Activated CD8-positive, alpha-beta memory T cell treated with anti-CD3 and anti-CD28 coated beads, Interleukin-2, amount 10 ng/mL, durations not matched to agents 7 days and 5 days (primary cell): ENCODE measurements at places on chromosomes 5 and 9.

- no peak for DNase-seq
Observed at GRCh38 chr5:110056580-110057114, 366.9 kb downstream of the MAN2A1 start.

DNA sequence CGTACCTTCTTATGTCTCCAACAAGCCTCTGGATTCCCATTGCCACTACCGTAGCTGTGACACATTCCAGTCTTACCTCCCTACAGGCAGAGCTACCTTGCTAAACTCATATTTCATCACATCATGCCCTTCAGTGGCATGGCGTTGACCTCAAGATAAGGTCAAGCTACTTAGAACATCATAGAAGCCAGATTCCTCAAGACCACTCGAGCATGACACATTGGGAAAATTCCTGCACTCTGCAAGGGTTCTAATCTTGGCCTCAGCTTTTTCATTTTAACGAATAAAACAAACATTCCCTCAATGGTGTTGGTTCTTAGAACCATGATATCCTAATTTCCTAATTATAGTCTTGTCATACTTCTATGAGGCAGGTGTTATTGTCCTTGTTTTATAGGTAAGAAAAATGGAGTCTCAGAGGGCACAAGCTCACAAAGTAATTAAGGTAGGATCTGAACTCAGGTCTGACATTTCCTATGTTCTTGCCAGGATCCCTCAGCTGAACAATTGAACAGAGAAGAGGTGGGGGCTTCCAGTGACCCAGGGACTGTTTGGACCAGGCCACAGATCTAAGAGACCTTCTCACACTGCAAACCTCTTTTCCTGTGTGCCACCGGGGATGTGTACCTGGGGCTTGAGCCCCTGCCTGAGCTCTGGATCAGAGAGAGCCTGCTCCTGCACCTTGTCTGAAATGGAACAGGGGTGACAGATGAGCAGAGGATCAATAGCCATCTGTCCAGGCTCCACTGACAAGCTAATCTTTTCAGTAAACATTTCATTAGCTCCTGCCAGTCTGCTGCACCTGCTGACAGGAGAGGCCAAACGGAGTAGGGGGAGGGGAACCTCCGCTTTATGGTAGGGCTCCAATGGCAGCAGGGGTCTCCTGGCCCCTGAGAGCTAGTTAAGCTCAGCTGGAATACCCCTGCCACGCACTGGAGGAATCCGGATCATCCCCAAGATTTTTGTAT, 49.3 kb downstream of the ALG2 start:
- no peak for DNase-seq

DNA sequence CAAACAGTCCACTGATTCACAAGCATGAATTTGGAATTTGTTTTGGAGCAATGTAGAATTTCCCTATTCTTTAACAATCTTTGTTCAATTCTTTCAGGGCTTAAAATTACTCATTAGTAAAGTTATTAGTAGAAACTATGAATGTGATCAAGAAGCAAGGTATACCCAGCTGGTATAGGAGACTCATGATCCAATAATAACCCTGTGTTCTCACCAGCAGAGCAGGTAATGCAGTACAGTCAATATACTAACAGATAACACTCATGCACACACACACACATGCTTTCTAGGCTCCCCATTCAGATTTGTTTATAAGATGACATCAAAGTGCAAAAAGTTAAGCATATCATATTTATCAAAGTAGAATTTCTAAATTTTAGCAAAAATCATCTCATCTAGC, 445.2 kb downstream of the ELAVL2 start:
- no peak for DNase-seq

DNA sequence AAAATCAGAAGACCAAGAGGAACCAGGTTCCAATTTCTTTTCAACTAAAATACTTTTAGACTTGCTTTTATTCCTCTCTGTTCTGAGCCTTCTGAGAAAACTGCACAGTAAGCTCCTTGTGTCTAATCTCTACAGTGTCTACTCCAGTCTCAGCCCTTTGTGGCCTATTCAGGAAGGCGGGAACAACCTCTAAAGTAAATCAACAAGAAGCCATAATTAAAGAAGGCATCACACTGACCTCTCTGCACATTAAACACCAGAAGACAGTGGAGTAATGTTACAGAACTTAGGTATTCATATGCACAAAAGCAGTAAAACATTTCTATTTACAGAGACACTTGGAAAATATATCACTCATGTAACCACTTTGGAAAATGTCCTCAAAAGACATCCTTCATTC, 14.9 kb downstream of the XPA start:
- DNase-seq = no peak

GRCh38 chr9:92665836-92666235, 4.1 kb downstream of the IPPK start:
- no peak for DNase-seq
